NCI-H1436 treated with DMSO at 0.1 percent for 48 hours (cell line): ENCODE measurements at places on chromosomes 4 and X.

DNA sequence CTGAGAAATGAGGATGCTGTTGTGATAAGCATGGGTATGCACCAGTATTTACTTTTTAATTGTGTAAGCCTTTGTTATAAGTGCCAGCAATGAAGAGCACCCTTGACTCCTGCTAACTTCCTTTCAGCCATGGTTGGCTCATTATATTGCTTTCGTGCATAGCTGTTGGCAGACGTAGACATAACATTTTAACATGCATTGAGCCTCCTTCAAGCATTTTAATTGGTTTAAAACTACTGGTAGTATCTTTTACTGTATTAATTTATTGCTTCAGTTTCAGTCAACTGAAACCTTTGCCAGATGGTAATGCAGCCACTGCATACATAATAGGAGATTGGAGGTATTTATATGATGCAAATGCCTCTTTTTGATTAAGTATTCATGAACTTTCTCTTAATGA lies 1285.4 kb downstream of the PCDH18 start:
- no peak for DNase-seq

DNA sequence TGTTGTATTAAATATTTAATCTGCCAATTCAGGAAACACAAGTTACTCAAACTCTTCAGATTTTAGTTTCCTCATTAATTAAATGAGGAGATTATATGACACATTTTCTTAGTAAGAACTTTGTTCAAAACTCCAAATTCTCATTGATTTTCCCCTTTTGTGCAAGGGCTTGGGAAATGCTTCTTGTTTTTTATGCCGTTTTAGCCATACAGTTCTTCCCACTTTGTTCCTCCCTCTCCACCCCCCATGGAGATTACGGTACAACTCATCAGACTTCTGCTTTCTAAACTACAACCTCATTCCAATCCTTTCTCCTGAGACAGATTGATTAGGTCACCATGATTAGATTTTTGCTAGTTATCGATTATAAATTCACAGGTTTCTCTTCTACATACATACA lies 10.9 kb upstream of the BBS7 start:
- no peak for DNase-seq

- DNase-seq = no peak
These were observed at the start of gene PABPC5 for GRCh38 chrX:91434351-91435168. Gene PABPC5 (plus strand): TSS chrX:91434839. CDS start chrX:91435578, 739 bp downstream.

GRCh38 chr4:110967936-110968335 lies 345.1 kb upstream of the PITX2 start:
- no peak for DNase-seq

DNA sequence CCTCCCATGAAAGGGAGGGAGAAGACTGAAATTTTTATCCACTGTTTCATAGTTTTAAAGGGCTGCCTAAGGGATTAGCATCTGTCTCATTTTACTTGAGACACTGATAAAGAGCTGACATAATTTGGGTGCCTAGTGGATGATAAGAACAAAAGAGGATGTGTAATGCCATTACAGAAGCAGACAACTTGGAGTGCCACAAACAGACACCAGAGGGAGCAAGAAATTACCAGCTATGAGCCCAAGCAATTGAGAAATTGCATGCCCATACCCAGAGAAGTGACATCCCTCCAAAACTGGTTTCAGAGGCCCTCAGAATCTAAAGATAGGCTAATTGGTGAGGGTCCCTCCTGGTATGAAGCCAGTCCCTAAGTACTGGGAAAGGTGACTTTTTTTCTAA lies 38.5 kb upstream of the POU3F4 start:
- no peak for DNase-seq

DNA sequence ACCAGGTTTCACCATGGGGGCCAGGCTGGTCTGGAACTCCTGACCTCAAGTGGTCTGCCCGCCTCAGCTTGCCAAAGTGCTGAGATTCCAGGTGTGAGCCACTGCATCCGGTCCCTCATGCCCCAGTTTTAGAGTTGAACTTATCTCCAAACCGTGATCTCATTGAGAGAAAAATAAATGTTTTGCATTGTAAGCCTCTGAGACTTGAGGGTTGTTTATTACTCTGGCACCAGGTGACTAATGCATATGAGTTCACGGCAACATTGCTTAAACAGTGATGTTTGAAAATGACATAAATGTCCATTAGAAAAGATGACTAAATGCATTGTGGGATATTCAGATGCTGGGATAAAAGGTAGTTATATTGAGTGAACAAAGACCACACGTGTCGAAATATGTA lies 22.9 kb upstream of the FAT1 start:
- DNase-seq = no peak

GRCh38 chr4:40243386-40243948 lies 46.6 kb downstream of the RHOH start:
- no peak for DNase-seq

GRCh38 chr4:25788703-25789238 lies 74.0 kb downstream of the SEL1L3 start:
- no peak for DNase-seq

GRCh38 chr4:56130606-56131155 lies 181.9 kb downstream of the CEP135 start:
- DNase-seq = no peak

DNA sequence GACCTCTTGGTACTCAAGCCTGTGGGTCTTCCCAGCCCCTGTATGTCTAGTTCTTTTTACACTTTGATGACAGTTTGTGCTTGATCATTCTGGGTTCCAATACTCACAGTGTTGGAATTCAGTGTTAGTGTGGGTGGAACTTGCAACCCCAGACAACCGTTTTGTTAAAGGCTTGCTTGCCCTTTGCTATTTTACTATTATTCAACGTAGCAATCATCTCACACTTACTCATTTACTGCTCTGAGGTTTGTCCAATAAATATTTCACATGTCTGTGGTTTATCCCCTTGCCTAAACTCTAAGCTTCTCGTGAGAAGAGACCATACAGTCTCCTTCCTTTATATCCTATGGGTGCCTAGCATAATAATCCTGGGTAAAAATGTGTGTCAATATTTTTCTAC lies 15.3 kb downstream of the CCNG2 start:
- DNase-seq = no peak

DNA sequence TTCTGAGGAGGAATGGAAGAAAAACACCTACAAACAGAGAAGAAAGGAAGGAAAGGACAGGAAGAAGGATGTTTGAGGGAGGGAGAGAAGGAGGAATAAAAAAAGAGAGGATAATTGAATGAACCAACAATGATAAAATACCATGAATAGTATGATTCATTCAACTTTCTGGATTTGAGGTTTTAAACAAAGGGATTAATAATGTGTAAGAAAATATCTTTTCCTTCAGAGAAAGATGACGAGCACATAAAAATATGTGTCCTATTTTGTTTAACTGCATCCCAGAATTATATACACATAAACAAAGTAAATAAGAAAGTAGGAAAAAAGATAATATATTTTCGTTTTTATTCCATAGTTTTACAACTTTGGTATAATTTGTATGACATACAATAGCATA lies 1380.4 kb downstream of the STIM2 start:
- no peak for DNase-seq

GRCh38 chr4:7909463-7910262 lies 30.0 kb downstream of the AFAP1 start:
- no peak for DNase-seq

DNA sequence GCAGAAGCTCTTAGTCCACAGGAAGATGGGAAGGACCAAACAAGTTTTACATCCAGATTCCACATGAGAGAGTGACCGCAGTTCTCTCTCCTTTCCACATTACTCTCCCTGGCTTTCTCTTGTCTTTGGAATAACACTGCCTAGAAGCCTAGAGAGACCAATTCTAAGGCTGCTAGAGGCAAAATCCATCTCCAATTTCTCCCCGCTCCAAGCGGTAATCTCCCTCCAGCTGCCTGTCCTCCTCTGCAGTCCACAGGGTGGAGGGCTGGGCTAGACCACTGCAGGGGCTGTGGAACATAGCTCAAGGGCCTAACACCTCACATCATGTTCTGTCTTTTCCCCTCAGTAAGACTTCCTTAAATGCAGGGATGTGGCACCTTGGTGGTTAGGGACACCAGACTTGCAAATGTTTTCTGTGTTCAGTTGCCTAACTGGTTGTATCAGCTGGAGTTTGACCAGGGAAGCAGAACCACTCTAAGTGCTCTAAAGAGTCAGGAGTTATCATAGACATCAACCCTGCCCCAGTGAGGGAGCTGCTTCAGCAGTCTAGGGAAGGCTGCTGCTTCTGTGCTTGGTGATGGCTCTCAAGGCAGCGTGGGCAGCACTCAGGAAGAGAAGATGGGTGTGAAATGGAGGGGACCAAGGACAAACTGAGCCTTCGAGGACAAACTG lies 423.1 kb downstream of the BCOR start:
- no peak for DNase-seq

- no peak for DNase-seq
These were observed 21.9 kb downstream of the FAT1 start for GRCh38 chr4:186701788-186702187.

DNA sequence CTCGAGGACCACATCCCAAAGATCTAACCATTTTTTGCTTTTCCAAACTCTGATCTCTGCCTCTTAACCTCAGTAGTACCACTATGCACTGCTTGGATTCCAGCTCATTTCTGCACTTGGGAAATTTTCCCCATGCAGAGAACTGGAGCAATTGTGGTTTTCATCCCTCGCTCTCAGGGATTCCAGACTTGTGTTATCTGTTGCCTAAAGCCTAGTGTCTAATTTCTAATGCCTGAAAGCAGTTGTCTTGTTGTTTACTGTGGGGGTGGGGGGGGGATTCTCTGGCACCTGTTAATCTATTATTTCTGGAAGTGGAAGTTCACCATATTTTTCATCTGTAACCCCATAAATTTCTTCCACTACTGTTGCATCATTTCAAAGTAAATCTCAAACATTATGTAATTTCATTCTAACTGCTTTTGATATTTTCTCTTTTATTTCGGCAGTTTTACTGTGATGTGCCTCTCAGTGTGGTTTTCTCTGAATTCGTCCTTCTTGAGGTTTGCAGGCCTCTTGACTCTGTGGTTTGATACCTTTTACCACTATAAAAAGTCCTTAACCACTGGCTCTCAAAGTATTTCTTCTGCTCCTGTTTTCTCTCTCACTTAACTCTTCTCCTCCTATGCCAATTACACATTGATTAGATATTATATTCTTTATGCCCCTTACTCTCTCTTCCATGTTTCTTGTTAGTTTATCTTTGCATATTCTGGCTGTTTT lies 205.6 kb upstream of the EOLA2 start:
- no peak for DNase-seq

DNA sequence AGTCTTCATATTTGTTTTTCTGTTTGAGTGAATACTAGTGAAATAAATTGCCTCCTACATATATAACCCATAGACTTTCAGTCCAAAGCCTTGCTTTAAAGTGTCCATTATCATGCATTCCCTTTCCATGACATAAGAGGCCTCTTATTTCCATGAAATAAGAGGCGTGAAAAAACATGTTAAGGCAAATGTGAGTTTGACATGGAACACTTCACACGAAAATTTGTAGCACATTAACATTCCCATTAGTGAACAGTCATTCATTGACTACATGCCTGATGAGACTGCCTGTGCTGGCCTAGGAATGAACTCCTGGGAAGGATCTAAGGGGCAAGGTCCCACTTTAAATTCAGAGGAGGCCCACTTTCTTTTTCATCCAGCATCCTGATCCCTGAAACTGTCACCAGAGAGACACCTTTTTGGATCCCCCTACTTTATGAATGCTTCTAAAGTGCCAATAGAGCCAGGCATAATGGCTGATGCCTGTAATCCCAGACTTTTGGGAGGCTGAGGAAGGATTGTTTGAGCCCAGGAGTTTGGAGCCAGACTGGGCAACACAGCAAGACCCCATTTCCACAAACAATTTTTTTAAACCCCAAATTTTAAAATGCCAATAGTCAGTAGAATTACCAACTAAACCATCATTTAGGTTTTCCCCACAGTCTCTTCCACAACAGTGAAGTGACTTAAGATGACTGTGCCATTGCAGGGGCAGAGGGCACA lies 6.7 kb downstream of the RTL8B start:
- no peak for DNase-seq

- DNase-seq = no peak
These were observed 194.3 kb upstream of the POF1B start for GRCh38 chrX:85573801-85574200.

DNA sequence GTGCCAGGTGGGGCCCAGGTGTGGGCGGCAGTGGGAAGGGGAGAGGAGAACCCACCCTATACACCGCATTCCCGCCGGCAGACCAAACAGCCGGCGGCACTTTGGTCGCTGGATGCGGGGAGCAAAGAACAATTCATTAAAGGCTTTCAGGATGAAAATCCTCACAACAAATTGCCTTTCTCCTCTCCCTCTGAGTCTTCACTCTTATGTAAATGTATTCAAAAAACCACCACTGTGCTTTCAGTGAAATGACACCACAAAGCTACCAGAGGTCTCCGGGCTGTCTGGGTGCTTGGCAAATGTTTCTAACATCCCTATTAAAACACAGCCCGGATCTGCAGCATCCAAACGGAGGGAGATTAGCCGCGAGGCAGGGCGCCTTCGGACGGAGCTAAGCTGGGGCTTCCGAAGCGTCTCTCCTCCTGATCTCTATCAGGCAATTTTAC lies 171.8 kb upstream of the TBL1X start:
- DNase-seq = no peak

DNA sequence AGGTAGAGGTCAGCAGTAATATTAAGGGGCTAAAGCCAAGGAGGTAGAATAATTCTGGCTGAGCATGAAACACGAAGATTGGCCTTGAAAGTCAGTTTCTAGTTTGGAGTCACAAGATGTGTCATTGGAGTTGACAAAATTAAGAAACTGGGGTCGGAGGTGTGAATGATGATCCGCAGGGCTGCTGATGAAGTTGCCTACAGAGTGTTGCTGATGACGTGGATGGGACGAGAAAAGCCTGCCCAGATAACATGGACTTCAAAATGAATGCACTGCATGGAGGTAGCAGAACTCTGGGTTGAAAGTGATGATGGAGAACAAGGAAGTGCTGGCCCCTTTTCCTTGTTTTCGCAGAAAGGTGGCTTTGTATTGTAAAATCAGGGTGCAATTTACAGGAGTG lies 60.5 kb downstream of the DTHD1 start:
- DNase-seq = no peak

GRCh38 chr4:45385306-45385705 lies 659.0 kb upstream of the GNPDA2 start:
- DNase-seq = no peak

DNA sequence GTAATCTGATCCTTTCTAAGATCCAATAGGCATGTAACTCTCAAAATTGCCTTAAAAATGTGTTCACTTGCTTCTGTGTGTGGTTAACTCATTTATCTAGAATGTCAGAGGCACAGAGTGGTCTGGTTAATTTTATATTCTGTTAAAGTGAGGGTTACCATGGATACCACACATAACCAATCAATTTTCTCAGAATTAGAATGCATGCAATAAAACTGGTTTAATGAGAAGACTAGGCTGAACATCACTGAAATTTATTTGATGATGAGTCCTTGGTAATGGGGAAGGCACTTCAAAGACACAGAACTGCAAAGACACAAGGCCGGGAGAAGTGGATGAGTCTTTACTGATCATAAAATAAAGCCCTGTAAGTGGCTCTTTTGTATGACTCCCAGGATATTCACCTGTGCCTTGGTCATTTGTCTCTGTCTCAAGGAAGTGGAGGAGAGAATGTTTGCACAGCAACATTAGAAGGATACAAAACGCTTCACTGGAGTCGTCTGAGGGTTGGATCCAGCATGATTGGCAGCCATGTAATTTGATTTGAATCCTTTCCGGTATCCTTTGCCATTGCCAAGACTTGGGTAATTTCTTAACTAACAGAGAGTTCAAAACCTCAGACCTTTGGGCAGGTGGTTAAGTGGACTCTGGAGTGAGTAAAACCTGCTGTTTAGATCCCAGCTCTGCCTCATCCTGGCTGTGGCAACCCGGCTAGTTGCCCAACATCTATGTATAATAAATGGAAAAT lies 94.0 kb upstream of the RBPJ start:
- DNase-seq = no peak
